ENCODE measurements at places on chromosomes 6 and 20.

- no peak for DNase-seq
Measured at GRCh38 chr6:135861189-135861588, 9.7 kb downstream of the PDE7B start.

DNA sequence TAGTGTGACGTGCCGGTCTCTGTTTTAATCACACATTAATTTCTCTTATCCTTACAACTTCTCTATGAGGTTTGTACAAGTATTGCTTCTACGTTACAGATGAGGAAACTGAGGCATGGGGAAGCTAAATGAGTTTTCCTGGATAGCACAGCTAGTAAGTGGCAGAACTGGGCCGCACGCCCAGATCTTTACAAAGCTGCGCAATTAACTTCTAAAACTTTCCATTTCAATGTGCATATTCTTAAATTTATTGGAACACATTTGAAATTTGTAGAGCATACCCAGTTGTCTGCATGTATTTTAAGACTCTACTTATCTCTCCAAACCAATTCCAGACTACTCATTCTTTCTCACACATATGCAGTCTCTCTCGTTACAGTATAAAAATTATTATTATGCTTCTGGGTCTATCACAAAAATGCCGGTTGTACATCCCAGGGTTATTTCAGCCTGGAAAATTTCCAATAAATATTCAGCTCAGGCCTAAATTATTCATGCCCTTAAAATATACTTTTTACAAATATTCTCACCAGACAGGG is 10.2 kb upstream of the PERP start:
- no peak for DNase-seq

DNA sequence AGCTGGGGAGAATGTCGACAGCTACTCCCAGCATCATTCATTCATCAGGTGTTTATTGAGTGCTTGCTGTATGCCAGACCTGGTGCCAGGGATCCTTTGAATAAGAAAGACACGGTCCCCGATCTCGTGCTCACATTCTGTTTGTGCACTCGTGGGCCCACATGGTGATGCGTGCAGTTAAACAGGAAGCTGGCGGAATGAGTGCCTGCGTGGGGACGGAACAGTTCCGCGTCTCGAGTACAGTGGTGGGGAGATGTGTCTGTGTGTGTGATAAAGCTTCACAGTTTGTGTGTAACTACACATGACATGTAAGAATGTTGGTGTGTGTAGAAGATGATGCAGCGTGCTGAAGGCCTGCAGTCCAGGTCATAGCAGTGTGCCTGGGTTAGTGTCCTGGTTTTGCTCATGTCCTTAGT is 6.5 kb downstream of the RBM38 start:
- no peak for DNase-seq

- DNase-seq = no peak
Measured at GRCh38 chr6:4313044-4313686, 177.8 kb upstream of the ECI2 start.

- DNase-seq = peak; percentile 52
Measured at GRCh38 chr6:90397929-90398674, 101.5 kb upstream of the BACH2 start.

GRCh38 chr6:108672641-108673040 is 111.9 kb downstream of the FOXO3 start:
- no peak for DNase-seq

- no peak for DNase-seq
Measured at GRCh38 chr6:156988276-156989158, 211.3 kb downstream of the ARID1B start.

- no peak for DNase-seq
Measured at GRCh38 chr20:46420878-46421277, 14.5 kb upstream of the ELMO2 start.

GRCh38 chr20:25087186-25087929 is 5.4 kb upstream of the VSX1 start:
- DNase-seq = no peak

GRCh38 chr6:54217018-54217417 is 91.2 kb upstream of the TINAG start:
- DNase-seq = no peak

DNA sequence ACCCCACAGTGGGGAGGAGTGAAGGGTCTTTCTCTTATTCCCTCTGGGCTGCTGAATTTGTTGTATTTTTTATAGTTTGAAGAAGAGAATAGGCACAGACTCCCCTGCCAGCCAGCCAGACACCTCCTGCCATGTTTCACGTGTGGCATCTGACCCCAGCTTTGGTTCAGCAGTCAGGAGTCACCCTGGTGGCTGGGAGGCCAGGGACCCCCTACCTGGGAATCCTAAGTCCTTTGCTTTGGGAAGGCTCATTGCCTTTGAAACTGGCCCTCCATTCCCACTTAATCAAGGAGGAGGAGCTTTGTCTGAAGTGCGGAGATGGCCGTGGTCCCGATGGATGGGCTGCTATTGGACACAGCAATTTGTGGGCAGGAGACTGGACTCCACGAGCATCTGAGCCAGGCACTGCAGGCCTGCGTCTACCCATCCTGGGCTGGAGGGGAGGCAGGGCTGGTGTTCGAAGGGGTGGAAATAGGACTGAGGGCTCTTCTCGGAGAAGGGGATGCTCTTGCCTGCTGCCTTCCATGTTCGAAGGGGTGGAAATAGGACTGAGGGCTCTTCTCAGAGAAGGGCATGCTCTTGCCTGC is 196.1 kb downstream of the DLL1 start:
- DNase-seq = no peak

DNA sequence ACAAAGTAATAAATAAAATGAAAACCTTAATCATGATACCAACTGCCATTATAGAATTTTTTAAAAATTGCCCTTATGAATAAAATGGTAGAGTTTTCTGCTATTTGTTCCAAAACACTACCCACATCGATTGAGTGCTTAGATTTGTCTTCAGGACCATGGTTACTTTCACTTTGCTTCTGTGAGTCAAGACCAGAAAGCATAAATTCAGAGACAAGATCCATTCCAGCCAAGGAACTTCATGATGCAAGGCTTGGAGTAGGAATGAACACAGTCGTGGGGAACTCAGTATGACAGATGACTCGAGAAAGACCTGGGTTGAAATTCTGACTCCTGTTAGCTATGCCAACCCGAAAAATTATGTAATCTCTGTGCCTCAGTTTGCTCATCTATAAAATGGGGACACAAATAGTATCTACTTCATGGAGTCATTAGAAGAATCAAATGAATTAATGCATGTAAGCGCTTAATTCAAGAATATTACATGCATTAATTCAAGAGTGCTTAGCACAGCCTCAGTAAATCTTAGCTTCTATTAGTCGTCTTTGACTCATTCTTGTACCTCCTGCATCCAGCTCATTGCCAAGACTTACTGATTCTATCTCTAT is 72.5 kb upstream of the MYLIP start:
- DNase-seq = no peak

DNA sequence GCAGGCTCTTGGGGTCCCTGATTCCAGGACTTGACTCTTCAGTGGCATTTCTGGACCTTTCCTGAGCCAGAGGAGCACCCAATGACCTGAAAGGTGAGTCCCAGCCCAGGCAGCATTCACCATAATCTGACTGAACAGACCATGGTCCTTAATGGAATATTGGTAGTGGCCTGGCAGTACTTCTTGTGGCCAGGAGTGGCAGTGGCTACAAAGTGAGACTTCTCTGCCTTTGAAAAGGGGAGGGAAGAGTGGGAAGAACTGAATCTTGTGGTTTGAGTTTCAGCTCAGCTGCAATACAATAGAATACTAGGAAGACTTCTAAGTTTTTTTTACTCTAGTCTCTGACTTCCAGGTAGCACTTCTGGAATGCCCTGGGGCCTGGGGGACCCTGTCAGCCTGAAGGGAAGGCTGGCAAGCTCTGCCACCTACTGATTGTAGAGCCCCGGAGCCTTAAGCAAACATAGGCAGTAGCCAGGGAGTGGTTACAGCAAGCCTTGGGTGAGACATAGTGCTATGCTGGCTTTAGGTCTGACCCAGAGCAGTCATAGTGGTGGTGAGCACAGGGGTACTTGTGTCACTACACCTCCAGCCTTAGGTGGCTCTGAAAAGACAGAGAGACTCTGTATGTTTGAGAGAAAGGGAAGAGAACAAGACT is 674.2 kb upstream of the MANEA start:
- DNase-seq = no peak

- DNase-seq = no peak
Measured at GRCh38 chr6:33988121-33989015, 157.5 kb downstream of the GRM4 start.

Measured in stimulated activated CD4-positive, alpha-beta T cell treated with anti-CD3 and anti-CD28 coated beads, Interleukin-1b, Interleukin-23, amount 100 ng/mL, for 1 hour (primary cell).